Activated CD4-positive, alpha-beta T cell treated with anti-CD3 and anti-CD28 coated beads, Interleukin-10, Interleukin-2, amounts not matched to agents 100 ng/mL and 50 ng/mL, durations not matched to agents 16 hours and 8 hours (primary cell): ENCODE measurements at places on chromosomes 12 and 14.
A peak's percentile ranks its signal among the peaks of the same experiment; 100 is the strongest.

- no peak for DNase-seq
Observed at GRCh38 chr12:117334855-117335587, 26.4 kb downstream of the NOS1 start.

DNA sequence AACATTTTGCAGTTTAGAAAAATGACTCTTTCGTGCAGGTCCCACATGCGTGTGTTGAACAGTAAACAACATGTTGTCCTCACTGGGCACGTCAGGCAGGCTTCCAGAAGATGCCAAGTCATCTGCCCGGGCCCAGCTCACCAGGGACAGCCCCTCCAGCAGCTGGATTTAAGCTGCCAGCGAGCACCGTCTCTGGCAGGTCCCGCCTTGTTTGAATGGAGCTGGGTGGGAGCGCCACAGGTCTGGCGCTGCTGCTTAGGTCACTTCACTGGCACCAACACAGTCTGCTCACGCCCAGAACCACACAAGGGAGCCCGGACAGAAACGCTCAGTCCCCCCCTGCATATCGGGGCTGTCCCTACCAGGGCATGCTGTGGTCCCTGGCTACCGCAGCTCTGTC, 33.1 kb upstream of the MMP17 start:
- DNase-seq, result no peak

- no peak for DNase-seq
Observed at GRCh38 chr14:96881713-96882112, 84.5 kb downstream of the VRK1 start.

DNA sequence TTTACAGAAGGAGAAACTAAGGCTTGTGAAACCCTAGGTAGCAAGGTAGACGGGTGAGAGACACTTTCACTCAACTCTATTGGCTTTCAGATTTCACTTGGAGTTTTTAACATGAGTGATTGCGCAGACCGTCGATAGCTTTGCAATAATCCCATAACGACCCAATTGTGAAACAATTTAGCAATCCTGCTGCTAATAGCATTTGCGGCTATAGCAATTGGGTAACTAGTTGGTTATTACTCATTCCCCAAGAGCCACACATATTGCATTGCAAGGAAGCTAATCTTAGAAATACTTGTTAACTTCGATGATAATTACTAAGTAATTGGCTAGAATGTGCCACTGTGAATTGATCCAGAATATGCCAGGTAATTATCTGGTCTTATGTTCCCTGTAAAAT, 159.9 kb upstream of the NOS1 start:
- no peak for DNase-seq

GRCh38 chr12:101859664-101860607, 17.4 kb upstream of the DRAM1 start:
- peak; percentile 68 for DNase-seq

DNA sequence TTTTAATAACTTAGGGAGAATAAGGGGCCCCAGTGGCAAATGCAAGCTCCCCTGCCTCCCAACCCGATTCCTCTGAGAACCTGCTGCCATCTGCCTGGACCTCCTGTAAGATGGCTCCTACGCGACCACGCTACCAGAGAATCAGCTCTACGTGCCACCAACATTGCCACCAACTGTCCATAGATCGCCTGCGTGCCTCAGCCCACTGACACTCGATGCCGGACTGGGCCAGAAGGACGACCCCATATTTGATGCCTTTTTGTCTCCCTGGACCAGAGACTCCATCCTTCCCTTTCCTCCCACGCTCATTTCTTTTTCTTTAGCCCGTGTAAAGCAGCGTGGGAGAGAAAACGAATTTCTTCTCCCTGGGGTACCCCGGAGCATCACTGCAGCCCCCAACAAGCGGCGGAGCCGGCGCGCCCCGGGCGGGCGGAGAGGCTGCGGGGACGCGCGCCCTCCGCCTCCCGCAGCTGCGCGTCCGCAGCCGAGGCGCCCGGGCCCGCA, 565 bp upstream of the KLHL42 start:
- peak; percentile 21 for DNase-seq

GRCh38 chr14:51201890-51202289, 38.2 kb upstream of the TMX1 start:
- no peak for DNase-seq

DNA sequence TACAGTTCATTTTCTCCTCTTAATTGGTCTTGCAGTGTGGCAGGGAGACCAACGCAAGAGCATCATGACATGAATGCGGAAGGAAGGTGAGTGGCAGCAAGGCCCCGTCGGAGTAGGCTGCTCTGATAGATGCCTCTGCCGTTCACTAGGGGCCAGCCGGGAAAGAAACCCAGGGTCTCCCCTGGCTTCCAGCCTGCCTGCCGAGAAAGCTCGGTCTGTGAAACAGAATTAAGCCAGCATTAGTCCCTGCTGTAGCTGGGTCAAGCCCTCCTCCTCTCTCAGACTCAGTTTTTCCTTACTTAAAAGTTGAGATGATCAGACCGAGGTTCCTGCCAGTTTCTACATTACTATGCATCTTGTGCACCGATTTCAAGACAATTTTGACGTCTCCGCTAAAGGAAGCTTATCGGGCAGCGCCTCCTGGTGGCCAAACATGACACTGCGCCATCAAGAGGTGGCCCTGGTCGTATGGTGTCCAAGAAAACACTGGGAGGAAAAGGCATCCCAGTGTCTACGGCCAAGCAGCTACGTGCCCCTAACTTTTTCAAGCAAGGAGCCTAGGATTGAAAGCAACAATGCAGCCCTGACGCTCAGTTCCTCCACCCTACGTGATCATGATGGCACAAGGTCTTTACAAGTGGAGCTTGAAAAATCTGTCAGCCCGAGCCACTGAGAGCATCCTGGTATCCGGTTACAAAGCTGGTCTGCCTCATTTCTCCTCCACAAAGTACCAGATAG, 131.6 kb downstream of the KSR2 start:
- DNase-seq, result peak; percentile 79

DNA sequence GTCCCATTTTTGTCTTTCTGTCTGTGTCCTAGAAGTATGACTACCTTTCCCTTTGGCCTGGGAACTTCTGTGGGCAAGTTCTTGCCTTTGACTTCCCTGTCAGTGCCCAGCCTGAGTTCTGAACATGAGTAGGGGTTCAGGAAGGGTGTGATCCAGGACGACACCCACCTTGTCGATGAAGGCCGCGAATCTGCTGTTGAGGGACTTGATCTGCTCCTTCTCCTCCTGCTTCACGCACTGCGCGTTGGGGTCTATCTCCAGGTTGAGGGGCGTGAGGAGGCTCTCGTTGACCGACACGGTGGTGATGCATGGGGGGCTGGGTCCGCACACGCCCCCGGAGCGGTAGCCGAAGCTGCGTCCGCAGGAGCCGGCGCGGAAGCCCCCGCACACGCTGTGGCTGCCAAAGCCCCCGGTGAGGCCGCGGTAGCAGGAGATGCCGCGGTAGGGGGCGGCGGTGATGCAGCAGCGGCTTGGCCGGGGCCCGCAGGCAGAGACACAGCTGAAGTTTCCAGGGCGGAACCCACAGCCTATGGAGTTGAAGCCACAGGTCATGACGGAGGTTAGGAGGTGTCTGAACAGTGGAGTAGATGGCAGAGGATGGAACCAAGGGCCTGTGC, at the start of gene KRT83:
KRT83 (minus strand) TSS at position 615 of the 617 bp plus-strand sequence; CDS start at position 552, 63 bp downstream.
- DNase-seq, result no peak

- DNase-seq, result no peak
Observed at GRCh38 chr14:104974665-104975390, 3.3 kb downstream of the AHNAK2 start.
